Activated CD4-positive, alpha-beta T cell treated with anti-CD3 and anti-CD28 coated beads for 1 hour (primary cell): ENCODE measurements at places on chromosomes 1 and 21.

DNA sequence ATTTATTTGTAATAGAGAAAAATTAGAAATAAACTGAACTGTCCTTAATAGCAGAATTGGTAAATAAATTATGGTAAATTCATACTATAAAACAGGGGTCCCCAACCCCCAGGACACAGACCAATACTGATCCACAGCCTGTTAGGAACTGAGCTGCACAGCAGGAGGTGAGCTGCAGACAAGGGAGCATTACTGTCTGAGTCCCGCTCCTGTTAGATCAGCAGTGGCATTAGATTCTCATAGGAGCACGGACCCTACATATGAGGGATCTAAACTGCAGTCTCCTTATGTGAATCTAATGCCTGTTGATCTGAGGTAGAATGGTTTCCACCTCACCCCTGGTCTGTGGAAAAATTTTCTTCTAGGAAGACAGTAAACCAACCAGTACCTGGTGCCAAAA is 7.5 kb downstream of the WDR47 start:
- no peak for DNase-seq

DNA sequence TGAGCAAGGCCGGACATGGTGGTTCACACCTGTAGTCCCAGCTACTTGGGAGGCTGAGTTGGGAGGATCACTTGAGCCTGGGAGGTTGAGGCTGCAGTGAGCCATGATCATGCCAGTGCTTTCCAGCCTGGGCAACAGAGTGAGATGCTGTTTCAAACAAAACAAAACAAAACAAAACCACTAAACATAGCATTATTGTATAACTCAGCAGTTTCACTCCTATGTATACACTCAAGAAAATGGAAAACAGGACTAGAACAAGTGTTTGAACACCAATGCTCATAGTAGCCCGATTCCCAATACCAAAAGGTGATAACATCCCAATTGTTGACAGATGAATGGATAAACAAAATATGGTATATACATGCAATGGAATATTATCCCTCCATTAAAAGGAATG is 1.3 kb upstream of the SPATA21 start:
- no peak for DNase-seq

GRCh38 chr1:51421964-51422363 is 91.6 kb upstream of the TTC39A start:
- no peak for DNase-seq

- DNase-seq: no peak
Observed at GRCh38 chr1:100879422-100879821, 15.2 kb downstream of the EXTL2 start.

GRCh38 chr1:214472364-214472763 is 79.0 kb downstream of the PTPN14 start:
- DNase-seq: no peak

DNA sequence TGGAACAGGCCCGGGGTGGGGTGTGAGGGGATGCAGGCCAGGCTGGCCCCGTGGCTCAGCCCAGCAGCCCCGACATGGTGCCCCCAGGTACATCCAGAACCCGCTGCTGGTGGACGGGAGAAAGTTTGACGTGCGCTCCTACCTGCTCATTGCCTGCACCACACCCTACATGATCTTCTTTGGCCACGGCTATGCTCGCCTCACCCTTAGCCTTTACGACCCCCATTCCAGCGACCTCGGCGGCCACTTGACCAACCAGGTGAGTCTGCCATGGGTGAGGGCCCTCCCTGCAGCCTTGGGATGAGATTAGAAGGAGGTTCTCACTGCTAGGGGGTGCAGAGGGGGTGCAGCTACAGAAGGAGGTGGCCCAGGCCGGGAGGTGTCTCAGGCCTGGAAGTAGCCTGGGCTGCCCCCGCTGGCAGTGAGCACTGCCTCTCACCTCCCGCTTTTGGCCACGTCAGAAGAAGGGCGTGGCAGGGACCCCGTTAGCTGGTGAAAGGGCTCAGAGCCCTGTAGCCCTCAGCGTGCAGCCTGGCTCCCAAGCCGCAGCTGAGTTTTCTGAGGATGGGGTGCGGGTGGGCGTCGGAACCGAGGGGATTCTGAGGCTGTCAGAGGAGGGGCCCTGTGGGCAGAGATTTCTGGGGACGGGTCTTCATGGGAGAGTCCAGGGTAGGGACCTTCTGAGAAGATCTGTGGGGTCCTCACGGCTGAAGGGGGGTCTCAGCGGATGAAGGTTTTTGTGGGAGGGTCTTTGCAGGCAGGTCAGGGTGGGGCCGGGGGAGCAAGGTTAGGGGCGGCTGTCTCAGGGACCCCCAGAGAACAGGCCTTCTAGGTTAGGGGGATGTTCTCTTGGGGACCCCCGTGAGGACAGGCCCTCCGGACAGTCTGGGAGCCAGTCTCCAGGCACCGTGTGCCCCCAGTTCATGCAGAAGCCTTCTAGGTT is 10.4 kb downstream of the TTLL10 start:
- DNase-seq: no peak

GRCh38 chr1:99645203-99645602 is 710 bp upstream of the PALMD start:
- DNase-seq: no peak

DNA sequence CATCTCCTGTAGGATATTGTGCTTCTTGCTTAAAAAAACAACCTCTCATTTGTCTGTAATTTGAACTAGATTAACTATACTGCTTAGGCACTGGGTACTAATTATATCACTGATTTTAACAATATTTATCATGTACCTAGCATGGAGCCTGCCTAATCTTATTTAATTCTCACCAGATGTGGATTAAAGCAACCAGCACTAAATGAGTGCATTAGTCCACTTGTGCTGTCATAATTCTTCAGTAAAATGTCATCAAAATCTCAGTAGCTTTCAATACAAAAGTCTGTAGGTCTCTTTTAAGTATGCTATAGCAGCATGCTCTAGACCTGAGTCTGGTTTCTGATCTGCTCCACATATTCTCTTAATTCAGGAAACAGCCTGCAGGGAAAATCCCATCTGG is 368.1 kb downstream of the NCAM2 start:
- DNase-seq: no peak

DNA sequence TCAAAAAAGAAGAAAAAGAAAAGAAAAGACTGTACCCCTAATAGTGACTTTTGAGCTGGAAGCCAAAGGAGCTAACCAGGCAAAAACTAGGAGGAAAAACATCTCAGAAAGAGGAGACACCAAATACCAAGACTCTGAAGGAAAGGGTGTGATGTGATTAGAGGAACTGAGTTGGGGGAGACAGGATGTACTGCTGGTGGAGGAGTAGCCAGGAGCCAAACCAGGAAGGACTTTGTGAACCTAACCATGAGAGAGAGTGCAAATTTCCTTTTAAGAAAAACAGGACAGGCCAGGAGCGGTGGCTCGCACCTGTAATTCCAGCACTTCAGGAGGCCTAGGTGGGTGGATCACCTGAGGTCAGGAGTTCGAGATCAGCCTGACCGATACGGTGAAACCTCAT is 4.1 kb upstream of the RBP7 start:
- no peak for DNase-seq

GRCh38 chr1:15685820-15686219 is 1.7 kb downstream of the PLEKHM2 start:
- DNase-seq: no peak

GRCh38 chr1:236882678-236883077 is 87.6 kb downstream of the MTR start:
- no peak for DNase-seq

DNA sequence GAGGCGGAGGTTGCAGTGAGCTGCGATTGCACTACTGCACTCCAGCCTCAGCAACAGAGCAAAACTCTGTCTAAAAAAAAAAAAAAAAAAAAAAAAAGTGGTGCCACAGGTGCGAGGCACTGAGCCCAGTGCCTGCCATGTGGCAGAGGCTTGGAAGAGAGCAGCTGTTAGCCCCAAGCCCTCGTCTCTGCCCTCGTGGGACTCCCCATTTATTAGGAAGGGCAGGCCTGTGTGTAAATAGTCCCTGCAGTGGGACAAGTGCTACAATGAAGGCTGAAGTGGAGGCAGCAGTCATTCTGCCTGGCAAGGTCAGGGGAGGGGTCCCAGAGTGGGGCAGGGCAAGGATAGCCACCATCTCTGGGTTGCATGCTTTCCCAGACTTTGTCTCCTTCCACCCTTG is 6.5 kb downstream of the RPS6KA1 start:
- DNase-seq: no peak

GRCh38 chr21:35149698-35150097 is 100.6 kb upstream of the RUNX1 start:
- DNase-seq: no peak

DNA sequence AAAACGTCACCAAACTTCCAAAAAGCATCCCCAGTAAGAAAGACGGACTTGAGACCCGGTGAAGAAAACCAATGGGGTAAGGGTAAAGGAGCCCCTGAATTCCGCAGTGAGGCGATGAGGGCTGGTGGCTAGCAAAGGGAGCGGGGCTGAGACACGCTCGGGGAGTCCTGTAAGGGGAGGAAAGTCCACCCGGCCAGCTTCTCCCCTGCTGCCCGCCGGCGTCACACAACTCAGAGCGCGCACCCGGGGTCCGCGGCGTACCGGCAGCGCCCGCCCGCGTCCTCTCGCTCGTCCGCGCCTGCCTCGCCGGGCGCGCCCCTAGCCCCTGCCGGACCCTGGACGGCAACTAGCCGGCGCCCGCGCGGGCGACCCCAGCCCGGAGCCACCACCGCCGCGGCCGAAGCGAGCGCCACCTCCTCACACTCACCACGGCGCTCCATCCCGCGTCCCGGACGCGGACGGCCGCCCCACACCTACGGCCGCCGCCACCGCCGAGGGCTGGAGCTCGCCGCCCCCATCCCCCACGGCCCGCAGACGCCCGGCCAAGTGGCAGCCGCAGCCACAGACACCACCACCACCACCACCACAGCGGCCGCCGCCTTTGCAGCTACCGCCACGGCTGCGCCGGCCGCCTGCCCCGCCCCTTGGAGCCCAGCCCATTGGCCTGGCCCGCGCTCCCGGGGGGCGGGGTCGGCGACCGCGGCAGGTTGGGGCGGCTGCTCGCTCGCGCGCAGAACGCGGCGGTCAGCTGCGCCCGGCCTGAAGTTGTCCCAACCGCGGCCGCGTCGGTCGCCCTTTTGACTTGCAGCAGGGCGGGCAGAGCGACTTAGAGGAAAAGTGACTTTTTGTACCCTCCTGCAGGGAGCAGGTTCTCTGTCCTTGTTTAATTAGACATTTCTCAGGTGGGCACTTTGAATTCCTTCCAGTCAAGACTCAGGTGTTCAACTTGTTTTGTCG is 10.0 kb upstream of the ARHGAP29 start:
- no peak for DNase-seq
